Activated B cell treated with CpG ODN at 0.5 μM for 24 hours (primary cell): ENCODE measurements at places on chromosomes 3 and 15.

DNA sequence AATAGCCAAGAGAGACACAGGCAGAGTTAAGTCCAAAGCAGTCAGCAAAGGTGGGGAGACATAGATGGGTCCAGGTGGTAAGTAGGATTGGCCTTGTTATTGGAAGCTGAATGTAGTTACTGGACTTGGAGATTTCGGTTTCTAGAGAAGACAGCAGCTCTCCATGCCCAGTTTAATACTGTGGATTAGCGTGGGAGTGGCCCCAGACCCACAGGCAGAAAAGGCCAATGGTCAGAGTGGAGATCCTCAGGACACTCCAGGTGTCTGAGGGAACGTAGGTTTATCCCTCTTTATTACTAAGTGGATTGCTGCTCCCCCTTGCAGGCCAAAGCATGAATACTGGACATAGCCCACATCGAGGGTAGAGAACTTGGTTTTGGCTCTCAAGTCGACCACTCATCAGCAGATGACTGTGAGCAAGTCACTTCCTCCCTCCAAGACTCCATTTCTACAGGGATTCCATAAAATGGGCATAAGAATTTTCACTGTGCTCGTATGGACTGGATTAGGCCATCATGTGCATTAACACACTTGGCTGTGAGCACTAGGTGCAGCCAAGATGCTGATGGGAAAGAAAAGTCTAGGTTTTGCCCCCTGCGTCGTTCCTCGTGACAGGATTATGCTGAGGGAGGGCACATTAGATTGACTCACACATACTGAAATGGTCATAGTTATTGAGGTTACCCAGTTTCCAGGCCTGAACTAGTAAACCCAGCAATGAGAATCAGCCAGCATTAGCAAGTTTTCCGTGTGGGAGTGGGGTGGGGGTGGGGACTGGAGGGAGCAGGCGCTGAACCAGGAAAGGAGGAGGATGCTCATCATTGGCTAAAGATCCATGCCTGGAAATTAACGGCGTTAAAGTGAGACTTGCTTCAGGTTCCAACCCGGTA is 225.2 kb upstream of the TPRG1 start:
- no peak for DNase-seq

- no peak for DNase-seq
These were observed 70.6 kb downstream of the ATP13A4 start for GRCh38 chr3:193483988-193484539.

DNA sequence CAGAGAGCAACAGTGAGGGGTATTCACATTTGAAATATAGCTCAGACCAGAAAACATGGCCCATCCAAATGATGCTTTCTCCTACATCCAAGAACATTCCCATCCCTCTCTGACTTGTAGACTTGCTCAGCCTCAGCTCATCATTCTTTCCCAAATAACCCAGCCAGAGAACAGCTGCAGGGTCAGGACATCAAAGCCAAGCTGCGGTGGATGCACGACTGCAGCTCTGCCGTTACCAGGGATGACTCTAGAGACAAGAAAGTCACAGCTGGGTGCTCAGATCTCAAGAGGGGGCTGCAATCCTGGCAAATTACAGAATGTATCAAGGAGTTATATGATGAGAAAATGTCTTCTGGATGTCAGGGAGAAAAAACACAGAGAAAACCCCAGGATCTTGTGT is 944.3 kb downstream of the NTRK3 start:
- DNase-seq = no peak

DNA sequence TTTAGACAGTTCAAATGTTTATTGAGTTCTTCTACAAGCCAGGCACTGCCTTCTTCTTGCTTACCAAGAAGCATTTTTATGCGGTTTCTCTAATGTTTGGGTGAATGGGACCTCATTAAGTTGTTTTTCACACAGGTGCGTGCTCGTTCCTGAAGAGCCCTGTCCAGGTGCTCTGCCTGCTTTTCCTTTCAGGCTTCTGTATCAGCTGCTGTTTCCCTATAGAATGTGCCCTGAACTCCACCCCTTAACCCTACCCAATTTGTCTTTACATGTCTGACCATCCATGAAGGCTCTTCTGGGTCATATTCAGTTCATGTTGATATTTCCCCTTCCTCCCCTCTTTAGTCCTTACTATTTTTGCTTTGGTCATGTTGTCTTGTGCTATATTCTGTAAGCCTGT is 22.4 kb upstream of the GOLGA6L10 start:
- no peak for DNase-seq

DNA sequence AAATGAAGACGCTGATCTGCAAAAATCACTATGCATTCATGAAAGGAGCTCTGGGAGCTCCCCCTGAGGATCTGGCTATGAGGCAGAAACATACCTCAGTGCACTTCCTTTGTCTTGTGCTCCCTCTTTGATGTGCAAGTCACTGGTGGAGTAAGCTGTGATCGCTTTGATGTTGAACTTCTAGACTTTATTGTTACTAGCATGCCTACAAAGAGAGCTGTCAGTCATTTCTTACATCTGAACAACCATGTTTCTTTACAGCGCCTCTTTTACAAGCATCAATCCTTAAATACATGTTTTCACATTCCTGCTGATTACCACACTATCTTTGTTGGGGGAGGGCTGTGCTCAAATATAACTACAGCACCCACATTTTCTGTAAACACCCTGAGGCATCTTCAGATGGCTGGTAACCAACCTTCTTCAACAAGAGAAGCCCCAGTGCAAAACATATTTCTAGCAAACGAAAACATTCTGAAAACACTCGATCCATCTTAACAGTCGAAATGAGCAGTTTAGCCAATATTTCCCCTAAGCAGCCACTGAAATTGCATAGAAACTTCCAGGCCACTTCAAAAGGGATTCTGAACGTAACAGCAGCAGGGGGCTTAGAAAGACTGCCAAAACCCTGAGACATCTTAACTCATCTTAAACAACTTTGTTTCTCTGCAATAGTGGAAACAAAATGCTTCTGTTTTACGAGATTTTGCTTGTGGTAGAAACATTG is 101.9 kb upstream of the ICE2 start:
- DNase-seq = no peak

DNA sequence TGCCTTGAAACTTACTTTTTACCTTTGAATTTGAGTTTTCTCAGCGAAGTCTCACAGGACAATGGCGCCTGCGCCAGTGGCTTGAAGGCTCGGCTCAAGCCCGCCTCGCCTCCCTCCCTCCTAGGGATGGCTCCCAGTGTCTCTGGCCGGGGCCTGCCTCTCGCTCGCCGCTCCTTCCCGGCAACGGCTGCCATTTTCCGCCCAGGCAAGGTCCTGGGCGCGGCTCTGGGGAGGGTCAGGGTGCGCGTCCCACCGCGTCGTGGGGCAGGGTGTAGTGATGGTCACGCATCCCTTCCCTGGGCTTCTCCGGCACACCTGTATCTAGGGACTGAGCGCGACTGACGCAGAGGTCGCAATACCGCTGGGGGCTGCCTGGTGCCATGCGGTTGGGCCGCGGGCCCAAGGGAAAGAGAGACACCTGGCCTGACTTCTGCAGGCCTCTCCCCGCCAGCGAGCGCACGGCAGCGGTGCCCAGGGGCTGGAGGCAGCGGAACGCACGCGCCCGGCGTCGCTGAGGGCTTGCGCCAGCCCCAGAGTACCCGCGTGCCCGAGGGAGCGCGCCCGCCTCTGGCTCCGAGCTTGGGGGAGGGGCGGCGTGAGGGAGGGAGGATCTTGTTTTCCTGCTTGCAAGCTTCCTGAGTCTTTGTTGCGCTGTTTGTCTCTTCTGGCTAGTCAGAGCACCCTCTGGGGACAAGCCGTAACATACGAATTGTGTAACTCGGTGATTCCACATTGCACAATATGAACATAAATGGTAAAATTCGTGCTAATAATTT is 20.7 kb upstream of the FEM1B start:
- DNase-seq = peak; percentile 20

- peak; percentile 64 for DNase-seq
These were observed 4.7 kb downstream of the BHLHE40 start for GRCh38 chr3:4983739-4984510.

DNA sequence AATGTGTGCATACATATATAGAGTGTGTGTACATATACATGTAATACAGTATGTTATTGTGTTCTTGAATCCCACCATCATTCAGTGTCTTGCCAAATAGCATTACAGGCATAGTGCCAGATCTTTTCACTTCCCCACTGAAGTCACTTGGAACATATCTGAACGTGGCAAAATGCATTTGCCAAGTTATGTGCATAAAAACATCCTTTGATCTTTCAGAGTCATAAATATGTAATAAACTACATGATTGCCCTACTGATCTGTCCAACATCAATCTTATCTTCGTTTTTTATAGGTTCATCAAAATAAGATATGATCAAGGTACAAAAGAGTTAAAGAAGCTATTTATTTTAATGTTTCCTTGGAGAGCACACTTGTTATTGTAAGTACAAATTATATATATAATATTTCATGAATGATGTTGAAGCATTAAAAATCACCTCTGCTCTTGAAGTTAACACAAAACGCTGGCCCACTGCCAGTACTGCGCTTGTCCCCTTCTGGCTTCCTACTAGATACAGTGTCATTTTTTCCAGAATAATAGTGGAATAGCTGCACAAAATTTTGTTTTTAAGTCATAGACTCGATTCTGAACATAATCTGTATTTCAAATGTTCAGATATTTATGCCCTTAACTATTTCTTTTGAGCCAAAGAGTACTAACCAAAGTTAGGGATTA is 549.5 kb upstream of the ARRDC4 start:
- no peak for DNase-seq

DNA sequence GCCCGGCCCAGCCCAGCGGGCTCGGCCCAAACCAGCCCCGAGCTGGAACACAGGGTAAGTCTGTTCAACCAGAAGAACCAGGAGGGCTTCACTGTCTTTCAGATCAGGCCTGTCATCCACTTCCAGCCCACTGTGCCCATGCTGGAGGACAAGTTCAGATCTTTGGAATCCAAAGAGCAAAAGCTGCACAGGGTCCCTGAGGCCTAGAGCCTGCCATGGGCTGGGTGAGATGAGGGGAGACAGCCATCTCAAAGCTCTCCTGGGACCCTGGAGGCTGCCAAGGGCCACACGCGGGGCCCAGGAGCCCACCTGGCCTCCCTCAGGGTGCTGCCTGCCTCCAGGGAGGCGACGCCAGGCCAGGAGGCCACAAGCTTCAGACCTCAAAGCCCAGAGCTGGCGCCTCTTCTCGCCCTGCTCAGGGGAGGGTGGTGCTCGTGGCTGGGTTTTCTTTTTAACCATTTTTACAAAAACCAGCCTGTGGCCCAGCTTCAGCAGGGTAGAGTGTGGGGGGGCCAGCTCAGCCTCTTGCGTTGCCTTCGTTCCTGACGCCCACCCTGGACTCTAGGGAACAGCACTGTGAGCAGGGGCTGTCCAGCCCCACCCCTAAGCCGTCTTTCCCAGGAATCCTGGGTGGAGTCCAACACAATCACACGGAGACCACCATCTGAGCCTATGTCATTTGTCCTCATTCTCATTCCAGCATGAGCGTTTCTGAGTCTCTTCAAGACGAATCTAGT is 107.0 kb downstream of the ETFA start:
- DNase-seq = no peak

DNA sequence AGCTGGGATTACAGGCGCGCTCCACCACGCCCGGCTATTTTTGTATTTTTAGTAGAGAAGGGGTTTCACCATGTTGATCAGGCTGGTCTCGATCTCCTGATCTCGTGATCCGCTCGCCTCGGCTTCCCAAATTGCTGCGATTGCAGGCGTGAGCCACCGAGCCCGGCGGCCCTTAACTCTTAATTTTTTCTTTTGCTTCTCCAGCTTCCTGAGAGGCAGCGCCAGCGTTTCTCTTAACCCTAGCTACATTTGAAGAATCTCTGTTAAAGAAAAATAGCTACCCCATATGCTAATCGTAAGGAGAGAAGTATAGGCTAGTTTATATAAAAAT is 465 bp upstream of the GK5 start:
- DNase-seq = no peak

GRCh38 chr3:74636981-74637380 is 22.5 kb upstream of the CNTN3 start:
- no peak for DNase-seq

DNA sequence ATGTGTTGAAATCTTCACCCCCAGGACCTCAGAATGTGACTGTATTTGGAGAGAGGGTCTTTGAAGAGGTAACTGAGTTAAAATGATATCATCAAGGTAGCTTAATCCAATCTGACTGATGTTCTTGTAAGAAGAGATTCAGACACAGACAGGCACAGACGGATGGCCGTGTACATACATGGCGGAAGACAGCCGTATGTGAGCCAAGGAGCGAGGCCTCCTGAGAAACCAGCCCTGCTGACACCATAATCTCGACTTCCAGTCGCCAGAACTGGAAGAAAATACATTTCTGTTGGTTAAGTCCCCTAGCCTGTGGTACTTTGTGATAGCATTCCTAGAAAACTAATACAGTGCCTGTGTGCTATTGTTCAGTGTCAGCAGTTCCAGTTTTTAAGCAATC is 73.6 kb downstream of the APBA2 start:
- DNase-seq = no peak

DNA sequence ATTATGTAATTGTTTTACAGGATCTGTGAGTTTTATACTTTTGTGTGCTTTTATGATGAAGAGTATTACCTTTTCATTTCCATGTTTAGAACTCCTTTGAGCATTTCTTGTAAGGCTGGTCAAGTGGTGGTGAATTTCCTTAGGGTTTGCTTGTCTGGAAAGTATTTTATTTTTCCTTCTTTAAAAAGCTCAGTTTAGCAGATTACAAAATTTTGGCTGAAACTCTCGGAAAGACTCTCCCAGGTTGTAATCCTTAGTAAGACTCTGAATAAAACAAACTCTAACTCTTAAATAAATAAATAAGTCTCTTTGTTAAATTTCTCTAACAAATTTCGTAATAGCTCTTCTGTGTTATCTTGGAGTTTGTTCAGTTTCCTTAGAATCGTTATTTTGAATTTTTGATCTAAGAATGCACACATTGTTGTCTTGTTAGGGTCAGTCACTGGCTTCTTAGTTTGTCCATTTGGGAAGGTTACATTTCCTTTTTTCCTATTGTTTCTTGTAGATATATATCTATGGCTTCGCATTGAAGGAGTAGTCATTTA is 14.7 kb upstream of the ACOX2 start:
- no peak for DNase-seq

DNA sequence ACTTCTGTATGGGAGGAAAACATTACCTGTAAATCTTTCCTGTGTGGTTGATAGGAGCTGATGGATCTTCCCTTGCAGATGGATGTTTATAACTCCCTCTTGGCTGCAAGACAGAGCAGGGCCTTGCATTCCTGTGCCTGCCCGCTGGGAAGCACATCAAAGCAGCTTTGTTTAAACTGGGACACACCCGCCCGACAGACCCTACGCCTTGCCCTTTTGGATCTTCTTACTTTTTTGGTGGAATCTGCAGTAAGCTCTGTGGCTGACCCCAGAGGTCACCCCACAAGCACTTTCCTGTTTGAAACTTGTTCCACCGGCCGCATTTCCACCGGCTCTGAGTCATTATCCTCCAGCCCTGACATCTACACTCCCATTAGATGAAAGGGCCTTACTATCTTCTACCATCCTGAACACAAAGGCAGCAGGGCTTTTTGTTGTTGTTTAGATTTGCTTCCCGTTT is 244.1 kb upstream of the STT3B start:
- no peak for DNase-seq
